Heart left ventricle (tissue), 16 donors: ENCODE measurements at places on chromosomes 12 and 14. TPM values are rescaled to one million over a fixed set of nuclear protein-coding genes. Genes with fewer than 3 reads are reported as not detected.

GRCh38 chr14:69500736-69501135 lies 16.2 kb downstream of the PLEKHD1 start:
- peaks cover 13% of the 10 kb centered on the region for H3K4me1 ChIP-seq
- H3K27me3 ChIP-seq, result no peaks in the 10 kb centered on the region
- no peak overlapping the region for H3K27ac ChIP-seq
- no peak overlapping the region for H3K4me3 ChIP-seq

DNA sequence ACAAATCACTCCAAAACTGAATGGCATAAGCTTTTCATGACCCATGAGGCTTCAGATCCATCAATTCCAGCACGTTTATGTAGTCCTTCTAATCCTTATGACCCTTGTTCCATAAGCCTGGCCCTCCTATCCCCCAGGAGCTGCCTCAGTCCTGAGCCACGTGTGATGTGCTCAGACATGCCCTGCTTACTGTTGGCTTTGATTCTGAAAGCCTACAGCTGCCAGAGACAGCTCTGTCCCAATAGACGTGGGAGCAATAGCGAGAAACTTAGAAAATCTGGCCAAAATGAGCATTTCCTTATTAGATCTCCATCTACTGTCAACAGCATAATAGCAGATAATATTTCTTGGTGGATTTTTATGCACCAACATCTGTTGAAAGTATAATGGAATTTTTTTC lies 33.2 kb downstream of the DUSP6 start:
- H3K27ac ChIP-seq, result no peak overlapping the region
- peaks cover 13% of the 10 kb centered on the region for H3K4me1 ChIP-seq
- H3K4me3 ChIP-seq, result no peak overlapping the region
- DNase-seq, result no peak
- no peaks in the 10 kb centered on the region for H3K36me3 ChIP-seq

- no peaks in the 10 kb centered on the region for H3K36me3 ChIP-seq
- peak; percentile 85 for DNase-seq
- peak within 1 kb of the TSS; percentile 64 for H3K27ac ChIP-seq
These were observed at the start of gene SCARB1 for GRCh38 chr12:124863416-124864325. TSS of gene SCARB1 (minus strand) at chr12:124863864. CDS start at chr12:124863720, 144 bp downstream.

DNA sequence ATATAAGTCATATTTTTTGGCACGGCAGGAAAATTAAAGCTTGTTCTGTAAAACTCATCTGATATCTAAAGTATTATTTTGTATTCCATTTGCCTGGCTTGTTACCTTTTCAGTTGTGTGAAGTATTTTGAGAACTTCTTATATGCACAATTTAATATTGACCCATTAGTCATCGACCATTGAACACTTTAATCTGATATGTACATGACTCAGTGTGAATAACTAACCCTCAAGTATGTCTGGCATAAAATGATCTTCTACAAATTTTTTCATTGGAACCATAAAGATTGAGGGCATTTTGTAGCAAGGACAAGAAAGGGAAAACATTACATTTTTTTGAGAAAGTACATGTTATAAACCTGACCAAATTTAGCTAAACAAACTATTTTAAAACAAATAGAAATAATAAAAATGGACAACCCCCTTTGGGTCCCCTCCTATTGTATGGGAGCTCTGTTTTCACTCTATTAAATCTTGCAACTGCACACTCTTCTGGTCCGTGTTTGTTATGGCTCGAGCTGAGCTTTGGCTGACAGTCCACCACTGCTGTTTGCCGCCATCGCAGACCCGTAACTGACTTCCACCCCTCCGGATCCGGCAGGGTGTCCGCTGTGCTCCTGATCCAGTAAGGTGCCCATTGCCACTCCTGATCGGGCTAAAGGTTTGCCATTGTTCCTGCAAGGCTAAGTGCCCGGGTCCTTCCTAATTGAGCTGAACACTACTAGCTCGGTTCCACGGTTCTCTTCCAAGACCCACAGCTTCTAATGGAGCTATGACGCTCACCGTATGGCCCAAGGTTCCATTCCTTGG lies 118.8 kb downstream of the SLC6A15 start:
- no peaks in the 10 kb centered on the region for H3K27me3 ChIP-seq
- no peak overlapping the region for H3K4me3 ChIP-seq
- no peaks in the 10 kb centered on the region for H3K4me1 ChIP-seq
- no peaks in the 10 kb centered on the region for H3K36me3 ChIP-seq

DNA sequence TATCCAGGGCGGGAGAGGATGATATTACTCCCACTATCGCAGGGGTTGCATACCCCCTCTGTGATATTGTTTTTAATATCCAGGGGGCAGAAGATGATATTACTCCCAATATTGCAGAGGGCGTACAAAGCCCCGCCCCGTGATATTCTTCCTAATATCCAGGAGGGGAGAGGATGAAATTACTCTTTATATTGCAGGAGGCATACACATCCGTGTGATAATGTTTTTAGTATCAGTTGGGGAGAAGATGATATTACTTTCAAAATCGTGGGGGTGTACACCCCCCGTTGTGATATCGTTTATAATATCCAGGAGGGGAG lies 52.9 kb upstream of the OXA1L start:
- H3K4me1 ChIP-seq, result peaks cover 6% of the 10 kb centered on the region
- H3K27me3 ChIP-seq, result no peaks in the 10 kb centered on the region
- no peak for DNase-seq

GRCh38 chr12:47941871-47942613 lies 21.4 kb upstream of the TMEM106C start:
- no peaks in the 10 kb centered on the region for H3K36me3 ChIP-seq
- no peak overlapping the region for H3K27ac ChIP-seq
- no peaks in the 10 kb centered on the region for H3K4me1 ChIP-seq

Gene KRT83
- not detected for total RNA-seq

Gene WDHD1
- 1.2 TPM for total RNA-seq
